ENCODE measurements at places on chromosomes 13 and 19.
A peak's percentile ranks its signal among the peaks of the same experiment; 100 is the strongest.

DNA sequence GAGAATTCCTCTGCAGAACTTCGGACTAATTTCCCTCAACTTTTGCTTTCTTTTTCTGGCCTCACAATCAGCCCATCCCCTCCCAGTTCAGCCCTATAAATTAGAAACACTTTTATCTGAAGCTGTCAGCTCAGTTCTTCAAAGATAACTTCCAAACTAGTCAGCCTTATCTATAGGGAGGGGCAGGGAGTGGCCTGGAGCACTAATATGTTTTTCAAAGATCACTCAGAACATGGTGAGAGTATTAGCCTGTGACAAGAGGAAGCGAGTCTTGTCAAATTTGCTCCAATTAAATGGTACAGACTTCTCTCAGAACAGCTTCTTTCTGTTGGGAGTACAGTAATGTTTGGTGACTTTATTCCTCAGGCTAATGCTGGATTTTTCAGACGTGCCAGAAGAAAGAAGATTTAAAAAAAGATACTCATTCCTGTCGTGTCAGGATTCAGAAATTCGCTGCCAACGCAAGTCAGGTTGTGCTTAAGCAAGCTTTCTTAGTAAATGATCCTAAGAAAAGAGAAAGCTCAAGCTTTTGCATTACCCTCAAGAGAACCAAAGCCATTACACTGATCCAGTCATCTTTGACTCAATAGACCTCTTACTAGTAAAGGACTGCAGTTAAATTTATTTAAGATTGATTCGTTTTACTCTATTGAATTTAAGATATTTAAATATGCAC lies 1033.6 kb downstream of the SLITRK5 start:
- no peak for DNase-seq

GRCh38 chr13:106867249-106867648 lies 299.3 kb upstream of the ARGLU1 start:
- DNase-seq = no peak

- DNase-seq = peak; percentile 56
These were observed 3.2 kb downstream of the NPAS1 start for GRCh38 chr19:47022541-47023447.

DNA sequence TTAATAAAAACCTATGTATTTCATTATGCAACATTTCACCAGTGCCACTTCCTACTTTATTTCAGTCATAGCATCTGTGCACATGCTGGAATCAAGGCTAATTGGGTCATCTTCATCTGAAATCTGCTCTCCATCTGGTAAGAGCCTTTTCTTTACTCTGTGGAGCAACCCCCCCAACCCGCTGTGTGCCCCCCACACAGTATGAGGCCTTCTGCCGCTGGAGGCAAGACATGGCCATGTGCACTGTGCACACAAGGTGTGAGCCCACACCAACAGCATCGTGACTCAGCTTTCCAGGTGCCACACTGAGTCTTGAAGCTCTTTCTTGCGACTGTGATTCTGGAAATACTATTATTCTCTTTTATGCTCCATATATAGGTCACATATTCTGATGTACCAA lies 471.0 kb downstream of the TBC1D4 start:
- no peak for DNase-seq

GRCh38 chr19:3282564-3282963 lies 58.1 kb downstream of the CELF5 start:
- no peak for DNase-seq

DNA sequence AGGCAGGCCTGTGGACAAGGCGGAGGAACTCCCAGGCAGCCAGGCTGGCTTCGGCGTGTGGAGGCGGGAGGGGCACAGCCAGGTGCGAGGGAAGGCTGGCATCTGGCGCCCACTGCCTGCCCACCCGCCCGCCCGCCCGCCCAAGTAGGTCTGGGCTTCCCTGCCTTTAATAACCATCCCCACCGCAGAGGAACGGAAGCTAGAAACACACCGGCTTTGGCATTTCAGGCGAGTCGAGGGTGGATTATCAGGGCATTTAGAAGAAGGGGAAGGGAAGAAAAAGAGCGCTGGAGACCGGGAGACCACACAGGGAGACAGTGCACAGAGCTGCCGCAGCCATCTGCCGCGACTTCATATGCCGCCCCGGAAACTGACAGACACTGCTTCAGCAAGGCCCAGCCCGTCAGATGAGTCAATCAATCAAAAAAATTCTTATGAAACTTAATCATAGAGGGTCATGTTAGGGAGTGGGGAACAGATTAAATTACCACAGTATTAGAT lies 199.7 kb downstream of the TSHZ3 start:
- DNase-seq = peak; percentile 64

DNA sequence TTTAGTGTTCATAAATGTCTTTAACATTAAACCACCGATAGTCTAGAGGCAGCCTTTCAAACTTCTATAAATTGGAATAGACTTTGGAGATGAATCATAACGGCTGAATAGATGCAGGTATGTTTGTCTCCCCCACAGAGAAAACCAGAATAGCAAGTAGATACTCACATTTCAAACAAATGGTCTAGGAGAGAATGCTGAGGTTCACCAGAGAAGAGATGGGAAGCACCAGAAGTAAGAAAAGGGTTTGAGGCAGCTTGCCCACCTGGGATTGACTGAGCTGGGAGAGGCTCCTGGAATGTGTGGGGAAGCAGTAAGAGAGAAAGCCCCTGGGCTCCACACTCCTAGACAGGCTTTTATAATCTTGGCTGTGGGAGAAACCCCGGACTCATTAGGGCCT lies 6.4 kb downstream of the IGFL3 start:
- no peak for DNase-seq

GRCh38 chr13:101811284-101811839 lies 358.9 kb downstream of the ITGBL1 start:
- DNase-seq = no peak

DNA sequence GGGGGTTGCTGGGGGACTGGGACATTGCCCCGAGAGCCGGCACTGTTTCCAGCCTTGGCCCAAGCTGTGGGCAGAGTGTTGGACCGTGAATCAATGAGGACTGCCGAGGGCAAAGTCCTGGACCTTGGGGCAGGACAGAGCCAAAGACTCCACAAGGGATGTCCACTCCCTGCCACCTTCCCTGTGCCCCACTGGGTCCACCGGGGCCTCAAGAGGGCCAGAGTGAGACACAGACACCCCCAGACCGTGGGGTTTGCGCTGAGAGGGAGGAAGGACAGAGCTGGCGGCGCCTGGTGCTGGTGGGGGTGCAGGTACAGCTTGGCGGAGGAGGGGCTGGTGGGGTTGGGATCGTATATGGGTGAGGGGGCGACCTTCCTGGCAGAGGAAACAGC lies 11.8 kb downstream of the MAST3 start:
- DNase-seq = no peak

DNA sequence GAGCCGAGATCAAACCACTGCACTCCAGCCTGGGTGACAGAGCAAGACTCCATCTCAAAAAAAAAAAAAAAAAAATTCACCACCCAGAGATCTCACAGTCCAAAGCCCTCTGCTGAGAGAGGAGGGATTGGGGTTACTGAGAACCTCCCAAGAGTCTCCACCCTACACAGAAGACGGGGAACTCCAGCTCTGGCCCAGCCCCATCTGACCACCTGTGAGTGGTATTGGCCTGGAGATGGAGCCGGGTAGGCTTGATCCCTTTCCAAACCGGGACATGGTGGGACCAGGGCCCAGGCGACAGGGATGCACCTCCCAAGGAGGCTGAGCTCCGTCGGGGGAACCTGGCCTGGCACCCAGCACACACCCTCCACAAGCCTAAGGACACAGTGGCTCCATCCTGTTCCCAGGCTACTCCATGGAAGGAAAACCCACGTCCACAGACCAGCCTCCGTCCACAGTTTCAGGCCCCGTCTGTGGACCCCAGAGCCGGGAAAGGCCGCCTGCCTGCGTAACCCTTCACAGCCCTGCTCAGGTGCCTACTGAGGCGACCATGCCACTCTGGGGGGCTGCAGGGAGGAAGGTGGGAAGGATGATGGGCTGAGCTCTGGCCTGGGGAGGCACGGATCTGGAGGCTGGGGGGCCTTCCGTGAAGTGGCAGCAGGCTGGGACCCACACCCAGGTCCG lies 1.8 kb downstream of the TMEM259 start:
- no peak for DNase-seq

DNA sequence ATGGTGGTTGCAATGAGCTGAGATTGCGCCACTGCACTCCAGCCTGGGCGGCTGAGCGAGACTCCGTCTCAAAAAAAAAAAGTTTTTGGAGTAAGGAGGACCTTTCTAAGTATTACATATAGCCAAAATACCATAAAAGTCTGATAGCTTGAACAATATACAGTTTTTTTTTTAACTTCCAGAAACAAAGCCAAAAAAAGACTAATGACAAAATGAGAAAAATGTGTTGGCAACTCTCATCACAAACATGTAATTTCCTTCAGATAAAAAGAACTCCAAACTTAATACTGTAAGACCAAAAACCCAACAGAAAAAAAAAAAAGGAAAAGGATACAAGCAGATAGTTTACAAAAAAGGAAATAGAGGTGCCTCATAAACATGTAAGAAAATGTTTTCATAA lies 68.2 kb upstream of the MED4 start:
- DNase-seq = no peak

DNA sequence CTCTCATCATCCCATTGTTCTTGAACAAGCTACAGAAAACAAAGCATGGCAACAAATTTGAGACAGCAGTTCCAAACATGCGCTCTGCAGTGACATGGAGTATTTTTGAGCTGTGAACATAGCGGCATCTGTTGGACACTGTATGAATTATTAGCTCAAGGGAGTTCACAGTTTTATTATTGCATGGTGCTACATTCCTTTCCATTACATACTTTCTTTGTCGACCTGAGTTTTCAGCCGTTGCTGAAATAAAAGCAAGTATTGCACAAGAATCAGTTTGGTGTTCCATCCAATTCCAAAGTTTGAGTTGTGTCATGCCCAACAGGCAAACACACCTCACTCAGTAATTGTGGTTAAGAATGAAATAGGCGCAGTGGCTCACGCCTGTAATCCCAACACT lies 30.1 kb upstream of the METTL21C start:
- peak; percentile 59 for DNase-seq

GRCh38 chr19:39409208-39410016 lies 2.8 kb downstream of the ZFP36 start:
- DNase-seq = peak; percentile 81

DNA sequence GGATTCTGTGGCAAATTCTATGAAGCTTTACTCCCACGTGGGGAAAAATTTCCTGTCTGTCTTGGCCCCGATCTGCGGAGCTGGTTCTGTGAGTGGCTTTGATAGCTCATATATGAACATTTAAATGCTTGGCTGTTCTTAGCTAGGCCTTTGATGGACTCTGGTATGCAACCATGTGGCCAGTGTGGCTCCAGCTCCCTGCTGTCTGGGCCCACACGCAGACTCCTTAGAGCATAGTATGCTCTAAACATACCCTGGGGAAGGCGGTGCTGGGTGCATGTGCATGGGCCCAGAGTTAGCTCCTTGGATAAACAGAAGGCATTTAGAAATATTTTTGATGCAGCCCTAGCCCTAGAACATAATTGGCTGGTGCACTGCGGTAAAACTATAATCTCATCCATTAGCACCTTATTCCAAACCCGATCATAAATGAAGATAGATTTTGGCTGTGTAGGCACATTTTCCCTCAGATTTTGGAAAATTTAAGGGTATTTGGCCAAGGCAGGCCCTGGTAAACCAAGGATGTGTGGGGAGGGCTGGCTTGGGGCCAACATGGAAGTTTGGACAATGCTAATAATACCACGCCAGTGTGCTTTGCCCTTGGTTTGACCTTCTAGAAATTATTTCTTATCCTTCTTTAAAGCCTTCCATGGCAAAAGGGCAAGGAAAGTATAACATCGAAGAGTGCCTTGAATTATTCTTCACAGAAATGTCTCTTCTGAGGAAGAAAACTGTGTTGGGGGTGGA lies 153.5 kb downstream of the LMO7 start:
- no peak for DNase-seq

DNA sequence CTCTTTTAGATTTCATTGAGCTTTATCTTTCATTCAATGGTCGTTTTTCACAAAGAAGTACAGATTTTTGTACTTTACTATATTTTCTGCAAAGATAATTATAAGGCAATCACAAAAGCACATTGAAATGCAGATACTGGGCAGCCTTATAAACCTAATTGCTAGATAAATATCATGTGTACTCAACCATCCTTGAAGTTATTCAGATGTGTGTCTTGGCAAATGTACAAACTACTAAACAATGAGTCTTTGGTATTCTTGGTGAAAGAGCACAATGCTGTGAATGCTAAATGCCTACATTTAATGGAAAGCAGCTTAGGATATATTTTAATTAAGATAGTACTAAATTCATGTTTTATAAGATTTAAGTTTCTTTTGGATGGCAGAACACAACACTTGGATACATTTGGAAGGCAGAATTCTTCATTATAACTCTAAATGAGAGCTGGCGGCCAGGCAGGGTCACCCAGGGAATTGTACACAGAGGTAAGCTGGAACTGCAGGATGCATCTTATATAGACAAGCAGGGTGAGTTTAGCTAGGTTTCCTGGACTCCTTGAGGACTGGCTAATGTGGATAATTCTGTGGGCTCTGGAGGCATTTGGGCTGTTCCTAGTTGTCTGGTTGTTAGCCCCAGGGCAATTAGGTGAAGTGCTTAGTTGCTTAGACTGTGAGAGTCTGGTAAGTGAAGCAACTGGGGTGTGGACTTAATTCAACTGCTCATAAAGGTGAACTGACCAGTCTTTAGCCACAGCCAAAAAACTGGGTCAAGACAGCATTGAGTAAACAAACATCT lies 286.6 kb downstream of the PCDH20 start:
- DNase-seq = no peak

DNA sequence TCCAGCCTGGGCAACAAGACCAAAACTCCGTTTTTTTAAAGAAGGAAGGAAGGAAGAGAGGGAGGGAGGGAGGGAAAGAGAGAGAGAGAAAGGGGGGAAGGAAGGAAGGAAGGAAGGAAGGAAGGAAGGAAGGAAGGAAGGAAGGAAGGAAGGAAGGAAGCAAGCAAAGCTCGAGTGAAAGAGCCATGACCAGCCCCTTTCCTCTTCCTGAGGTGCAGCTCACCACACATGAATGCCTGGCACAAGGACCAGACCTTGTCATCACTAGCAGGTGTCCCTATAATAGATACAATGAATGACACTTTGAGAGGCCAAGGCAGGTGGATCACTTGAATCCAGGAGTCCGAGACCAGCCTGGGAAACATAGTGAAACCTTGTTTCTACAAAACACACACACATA lies 31.0 kb downstream of the SPRY2 start:
- DNase-seq = no peak

All from WERI-Rb-1 (cell line).